ENCODE measurements at places on chromosomes 3 and 15. TPM values are rescaled to one million over a fixed set of nuclear protein-coding genes. Genes with fewer than 3 reads are reported as not detected.

The GABRR3 gene
- not detected for total RNA-seq

The CFAP20DC gene
- total RNA-seq: 10.5 TPM

The GATM gene
- 11.1 TPM for total RNA-seq

The FAM107A gene
- 78.6 TPM for total RNA-seq

The CCR3 gene
- total RNA-seq: not detected
